AG09319 (cell line): ENCODE measurements at places on chromosomes 7 and 10.
A peak's percentile ranks its signal among the peaks of the same experiment; 100 is the strongest.

DNA sequence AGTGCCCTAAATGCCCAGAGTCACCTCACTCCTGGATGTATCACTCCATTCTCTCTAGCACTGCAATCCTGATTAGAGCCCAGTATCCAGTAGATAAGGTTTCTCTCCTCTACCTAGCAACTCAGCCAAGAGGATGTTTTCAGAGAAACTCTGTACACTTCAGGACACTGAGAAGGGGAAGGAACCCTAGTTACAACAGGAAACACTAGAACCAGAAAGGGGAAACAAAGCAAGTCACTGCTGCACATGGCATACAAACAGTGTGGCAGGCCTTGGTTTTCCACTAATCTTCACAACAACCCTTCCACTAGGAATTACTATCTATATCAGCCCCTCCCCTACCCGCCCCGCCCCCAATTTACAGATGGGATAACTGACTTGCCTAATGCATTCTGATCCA is 1.6 kb downstream of the FAM204A start:
- DNase-seq, result no peak

- no peak for DNase-seq
Observed at GRCh38 chr10:34254596-34254995, 560.5 kb downstream of the PARD3 start.

DNA sequence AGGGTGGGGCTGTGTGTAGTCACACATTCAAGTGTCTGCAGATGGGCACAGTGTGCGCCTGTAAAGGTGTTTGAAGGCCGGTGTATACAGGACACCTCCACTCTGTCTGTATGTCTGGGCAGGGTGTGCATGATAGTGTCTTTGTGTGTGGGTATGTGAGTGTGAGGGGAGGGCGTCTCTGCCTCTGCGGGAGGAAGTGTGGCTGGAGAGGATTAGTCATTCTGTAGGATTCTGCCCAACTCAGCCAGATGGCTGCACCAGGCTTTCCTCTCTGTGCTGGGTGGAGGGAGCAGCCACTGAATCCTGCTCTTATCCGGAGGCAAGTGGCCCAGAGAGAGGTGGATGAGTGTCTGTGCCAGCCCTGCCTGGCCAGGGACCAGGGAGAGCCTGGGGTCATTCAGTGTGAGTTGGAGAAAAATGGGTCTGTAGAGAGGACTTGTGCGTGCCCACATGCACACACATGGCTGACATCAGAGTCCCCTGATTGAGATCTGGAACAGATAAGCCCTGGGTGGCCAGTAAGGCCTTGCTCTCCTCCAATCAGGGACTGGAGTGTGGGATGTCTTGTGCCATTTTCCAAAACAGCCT is 1.7 kb downstream of the SFXN3 start:
- peak; percentile 57 for DNase-seq

- DNase-seq, result no peak
Observed at GRCh38 chr7:87151729-87152111, 533 bp upstream of the DMTF1 start.

- no peak for DNase-seq
Observed at GRCh38 chr7:141946796-141947195, at the start of gene CLEC5A. CLEC5A (minus strand) TSS chr7:141946974; CDS start chr7:141946292, 682 bp downstream.

GRCh38 chr10:60238759-60239100 is 150.9 kb downstream of the ANK3 start:
- no peak for DNase-seq

- DNase-seq, result no peak
Observed at GRCh38 chr7:2151801-2152612, 80.7 kb downstream of the MAD1L1 start.

- no peak for DNase-seq
Observed at GRCh38 chr10:87551326-87551725, 46.6 kb downstream of the MINPP1 start.

GRCh38 chr7:45239486-45239885 is 81.9 kb downstream of the RAMP3 start:
- DNase-seq, result peak; percentile 10

DNA sequence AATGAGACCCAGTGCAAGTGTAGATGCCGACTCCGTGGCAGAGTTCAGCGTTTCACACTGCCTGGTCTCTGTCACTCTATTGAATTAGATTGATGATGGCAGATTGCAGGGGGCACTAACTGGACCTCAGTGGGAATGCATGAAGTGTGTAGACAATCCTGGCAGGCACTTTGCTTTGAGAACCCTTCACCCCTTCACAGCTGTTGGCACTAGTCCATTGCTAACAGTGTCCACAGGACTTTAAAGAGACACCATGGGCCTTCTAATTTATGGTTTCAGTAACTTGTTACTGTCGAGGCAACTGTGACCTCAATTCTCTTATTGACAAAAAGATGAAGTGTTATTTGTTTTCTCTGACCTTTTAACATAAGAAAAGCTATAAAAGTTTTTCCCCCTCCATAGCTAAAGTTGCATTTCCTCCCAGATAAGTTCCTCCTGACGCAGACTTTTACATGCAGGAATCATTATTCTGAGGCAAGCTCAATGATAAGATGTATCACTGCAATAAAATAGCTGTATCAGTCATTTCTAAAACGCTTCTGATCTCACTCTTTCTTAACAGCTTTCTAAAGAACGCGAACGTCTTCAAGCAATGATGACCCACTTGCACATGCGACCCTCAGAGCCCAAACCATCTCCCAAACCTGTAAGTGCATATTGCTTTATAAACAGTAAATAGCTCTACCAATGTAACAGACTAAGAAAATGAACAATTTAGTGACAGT is 238.9 kb downstream of the FOXP2 start:
- DNase-seq, result no peak

DNA sequence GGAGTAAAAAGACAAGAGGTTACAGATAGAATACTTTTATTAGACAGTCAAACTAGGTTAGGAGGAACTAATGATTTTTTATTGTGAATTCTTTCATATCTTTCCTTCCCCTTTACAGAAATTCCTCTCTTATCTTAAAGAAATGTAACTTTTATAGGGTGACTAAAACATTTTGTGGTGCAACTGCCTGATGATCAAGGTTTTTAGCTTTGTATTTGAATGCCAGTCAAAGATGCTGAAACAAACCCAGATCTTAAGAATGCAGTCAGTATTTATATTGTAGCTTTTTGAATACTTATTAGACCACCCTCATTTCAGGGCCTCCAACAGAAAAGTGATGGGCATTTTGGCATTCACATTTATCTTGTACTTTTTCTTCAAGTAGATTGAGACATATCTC is 27.4 kb downstream of the TAX1BP1 start:
- DNase-seq, result no peak

GRCh38 chr10:87761892-87762291 is 56.1 kb downstream of the ATAD1 start:
- no peak for DNase-seq

DNA sequence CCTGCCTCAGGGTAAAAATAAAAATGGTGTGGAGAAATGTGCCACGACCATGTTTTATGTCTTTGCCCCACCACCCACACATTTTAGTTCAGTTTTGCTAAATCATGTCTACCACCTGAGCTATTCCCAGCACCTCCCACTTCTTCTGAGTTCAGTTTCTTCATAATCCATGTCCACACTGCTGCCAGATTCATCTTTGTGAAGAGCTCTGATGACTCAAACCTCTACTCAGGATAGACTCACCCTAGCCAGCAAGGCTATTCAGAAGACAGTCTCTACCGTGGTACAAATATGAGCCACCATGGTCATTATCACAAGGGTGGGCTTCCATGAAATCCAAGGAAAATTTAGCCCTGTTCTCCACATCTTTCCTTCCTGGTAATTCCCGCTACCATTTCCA is 231.1 kb upstream of the PRKCQ start:
- no peak for DNase-seq

GRCh38 chr7:44044315-44045225 is at the start of gene DBNL:
DBNL (plus strand) TSS chr7:44044702; CDS start chr7:44044738, 36 bp downstream.
- peak; percentile 49 for DNase-seq

DNA sequence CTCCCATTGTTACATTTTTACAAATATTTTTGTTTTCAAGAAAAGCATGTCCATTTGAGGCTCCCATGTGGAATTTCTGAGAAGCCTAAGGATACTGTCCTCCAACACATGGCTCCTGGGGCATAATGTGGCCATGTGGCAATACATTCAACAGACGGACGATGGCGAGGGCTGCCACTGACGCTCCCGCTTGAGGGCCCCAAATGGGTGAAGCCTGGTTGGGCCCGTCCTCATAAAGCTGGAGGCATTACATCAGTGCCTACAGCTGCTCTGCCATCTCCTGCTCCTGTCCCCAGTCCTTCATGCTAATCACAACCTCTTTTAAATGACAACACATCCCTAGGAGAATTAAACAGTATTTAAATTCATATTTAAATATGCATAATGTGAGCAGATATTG is 246.8 kb downstream of the TNS3 start:
- DNase-seq, result no peak

DNA sequence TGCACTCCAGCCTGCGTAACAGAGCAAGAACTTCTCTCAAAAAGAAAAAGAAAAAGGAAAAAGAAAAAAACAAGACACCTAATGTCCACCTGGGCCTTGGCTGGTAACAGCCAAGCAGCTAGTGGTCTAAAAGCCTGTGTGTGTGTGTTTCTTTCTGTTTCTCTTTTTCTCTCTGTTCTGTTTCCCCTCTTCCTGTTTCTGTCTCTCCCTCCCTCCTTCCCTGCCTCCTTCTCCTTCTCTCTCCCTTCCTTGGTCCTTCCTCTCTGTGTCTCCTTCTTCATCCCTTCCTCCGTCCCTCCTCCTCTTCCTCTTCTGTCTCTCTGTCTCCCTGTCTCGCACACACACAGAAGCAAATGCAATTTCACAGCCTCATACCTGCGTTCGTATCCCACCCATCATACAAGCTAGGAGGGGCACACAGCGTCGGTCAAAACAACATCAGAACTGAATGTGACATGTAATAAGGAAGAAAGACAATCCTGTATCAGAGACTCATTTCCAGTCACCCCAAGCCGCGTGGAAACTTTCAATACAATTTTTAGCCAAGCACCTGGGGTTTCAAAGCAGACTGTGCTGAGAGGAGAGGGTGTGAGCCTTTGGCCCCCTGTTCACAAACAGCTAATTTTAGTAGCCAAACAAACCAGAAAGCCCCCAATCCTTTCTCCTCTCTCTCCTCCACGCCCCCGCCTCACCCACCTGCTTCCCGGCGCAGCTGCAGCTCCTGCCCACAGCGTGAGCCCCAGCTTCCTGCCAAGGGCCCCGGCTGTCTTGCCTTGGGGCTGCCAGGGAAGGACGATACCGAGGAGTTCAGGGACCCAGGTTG is 50.2 kb upstream of the GNA12 start:
- DNase-seq, result no peak

GRCh38 chr7:123847868-123848267 is 2.9 kb downstream of the HYAL4 start:
- no peak for DNase-seq

DNA sequence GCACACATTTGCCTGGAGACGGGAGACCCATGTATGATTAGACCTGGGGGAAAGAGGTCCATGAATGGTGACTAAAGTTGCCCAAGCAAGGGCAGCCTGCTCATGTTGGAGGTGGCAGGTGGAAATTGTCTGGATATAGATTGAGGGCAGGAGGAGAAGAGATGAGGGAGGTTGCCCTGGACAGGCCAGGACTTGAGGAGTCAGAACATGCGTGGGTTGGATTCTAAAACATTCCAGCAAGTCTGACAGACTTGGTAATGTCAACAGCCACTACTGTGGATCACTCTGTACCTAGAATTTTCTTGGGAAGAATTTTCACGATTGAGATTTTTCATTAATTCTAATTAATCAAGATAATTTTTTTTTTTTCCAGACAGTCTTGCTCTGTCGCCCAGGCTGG is 19.1 kb upstream of the SVOPL start:
- DNase-seq, result no peak

DNA sequence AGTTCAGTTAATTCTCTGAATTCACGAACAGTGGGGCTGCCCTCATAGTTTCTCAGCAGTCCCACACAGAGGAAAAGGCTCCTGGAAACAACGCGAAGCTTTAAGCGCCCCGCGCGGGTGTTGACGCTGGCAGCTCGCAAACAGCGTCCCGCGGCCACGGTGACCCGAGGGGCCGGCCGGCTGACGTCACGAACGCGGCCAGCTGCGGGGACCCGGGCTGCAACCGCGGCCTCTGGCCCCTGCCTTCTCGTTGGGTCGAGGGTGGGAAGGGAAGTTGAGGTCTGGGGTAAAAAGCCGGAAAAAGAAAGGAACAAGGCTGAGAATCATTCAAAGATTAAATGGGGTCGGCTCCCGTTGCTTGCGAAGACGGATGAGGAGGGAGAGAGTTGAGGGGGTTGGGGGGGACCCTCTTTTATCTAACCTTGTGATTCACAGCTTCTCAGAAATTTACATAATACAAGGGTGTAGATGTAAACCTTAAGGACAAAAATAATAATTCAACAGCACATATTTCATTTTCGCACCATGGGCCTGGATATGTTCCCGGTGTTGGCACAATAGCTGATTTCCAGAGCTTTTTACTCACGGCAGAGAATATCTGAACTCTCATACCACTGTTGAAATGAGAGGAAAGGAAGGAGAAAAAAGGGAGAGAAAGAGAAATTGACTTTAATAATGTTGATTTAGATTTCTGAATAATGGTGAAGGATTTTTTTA is 7.3 kb upstream of the FEZF1 start:
- no peak for DNase-seq

GRCh38 chr10:78505657-78506056 is 472.0 kb downstream of the RPS24 start:
- no peak for DNase-seq

DNA sequence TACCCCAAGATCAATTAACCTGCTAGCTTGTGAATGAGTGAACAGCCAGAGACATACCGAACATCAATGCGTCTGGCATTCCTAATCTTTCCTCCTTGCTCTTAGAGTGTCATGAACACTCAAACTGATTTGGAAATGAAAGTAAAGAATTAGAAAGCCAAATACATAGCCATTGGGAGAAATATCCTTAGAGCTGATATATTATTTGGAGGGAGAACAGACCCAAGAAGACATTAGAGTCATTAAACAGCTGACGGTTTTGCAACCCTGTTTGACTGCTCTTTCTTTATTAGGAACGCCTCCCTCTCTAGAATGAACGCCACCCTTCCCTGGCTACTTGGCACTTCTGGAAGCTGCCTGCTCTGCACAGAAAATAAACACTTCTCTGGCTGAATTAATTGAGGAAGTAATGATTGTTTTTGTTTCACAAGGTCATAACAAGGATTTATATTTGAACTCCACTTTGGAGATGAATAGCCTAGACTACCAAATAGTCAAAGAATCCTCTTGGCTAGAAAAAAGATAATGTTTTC is 42.8 kb downstream of the CTTNBP2 start:
- no peak for DNase-seq
